ENCODE measurements at places on chromosomes 5 and 9. TPM values are rescaled to one million over a fixed set of nuclear protein-coding genes. Genes with fewer than 3 reads are reported as not detected.

GRCh38 chr9:129716091-129716490 lies 36.8 kb downstream of the PTGES start:
- no peaks in the 10 kb centered on the region for H3K27me3 ChIP-seq
- H3K27ac ChIP-seq: no peak overlapping the region
- H3K4me1 ChIP-seq: peaks cover 15% of the 10 kb centered on the region

DNA sequence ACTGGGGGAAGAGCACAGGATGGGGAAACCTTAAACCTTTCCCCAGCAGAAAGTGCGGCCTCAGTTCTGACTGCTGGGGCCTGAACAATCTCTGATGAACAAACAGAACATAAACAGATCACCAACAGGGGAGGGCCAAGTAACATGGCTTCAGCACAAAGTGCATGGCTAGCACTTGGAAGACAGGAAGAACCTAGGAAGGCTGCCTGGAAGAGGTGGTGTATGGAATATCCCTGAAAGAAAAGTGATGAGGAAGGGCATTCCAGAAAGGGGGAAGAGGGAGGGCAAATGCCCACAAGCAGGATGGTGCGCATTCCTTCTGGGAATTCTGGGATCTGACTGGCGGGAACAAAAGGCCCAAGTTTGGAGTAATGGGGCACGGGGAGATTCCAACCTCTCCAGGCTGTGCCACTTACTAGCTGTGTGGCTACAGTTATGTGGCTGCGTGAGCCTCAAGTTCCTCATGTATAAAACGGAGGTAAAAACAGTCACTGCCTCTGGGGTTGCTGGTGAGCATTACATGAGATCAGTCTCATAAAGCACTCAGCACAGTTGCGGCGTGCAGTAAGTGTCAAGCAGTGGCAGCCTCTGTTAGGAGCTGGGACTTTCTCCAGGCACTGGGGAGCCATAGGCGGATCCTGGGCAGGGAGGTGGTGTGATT lies 1.6 kb downstream of the PDGFRB start:
- no peaks in the 10 kb centered on the region for H3K36me3 ChIP-seq
- peaks cover 3% of the 10 kb centered on the region for H3K4me1 ChIP-seq
- DNase-seq: no peak
- H3K27me3 ChIP-seq: peaks cover 33% of the 10 kb centered on the region

GRCh38 chr9:112366591-112366990 lies 13.3 kb upstream of the HSDL2 start:
- no peaks in the 10 kb centered on the region for H3K27me3 ChIP-seq
- H3K36me3 ChIP-seq: peaks cover 7% of the 10 kb centered on the region
- DNase-seq: no peak
- H3K4me3 ChIP-seq: no peak overlapping the region
- no peak overlapping the region for H3K27ac ChIP-seq

DNA sequence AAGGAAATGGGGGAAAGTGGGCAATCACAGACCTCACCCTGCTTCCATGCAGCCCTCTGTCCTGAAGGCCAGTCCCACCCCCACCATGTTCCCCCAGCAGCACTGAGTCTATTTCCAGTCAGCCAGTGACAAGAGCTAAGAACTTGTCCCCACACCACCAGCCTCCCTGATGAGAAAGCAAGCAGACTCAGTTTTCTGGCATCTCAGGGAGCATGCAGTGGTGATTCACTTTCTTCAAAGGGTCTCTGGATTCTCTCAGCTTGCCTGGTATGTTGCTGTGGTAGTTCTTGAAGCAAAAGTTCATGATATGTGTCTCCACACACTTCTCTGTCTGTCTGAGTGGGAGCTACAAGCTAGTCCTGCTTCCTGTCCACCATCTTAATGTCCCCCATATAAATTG lies 799.9 kb upstream of the TYRP1 start:
- H3K27me3 ChIP-seq: no peaks in the 10 kb centered on the region
- H3K36me3 ChIP-seq: no peaks in the 10 kb centered on the region
- H3K4me3 ChIP-seq: no peak overlapping the region
- H3K27ac ChIP-seq: no peak overlapping the region

- no peaks in the 10 kb centered on the region for H3K4me1 ChIP-seq
- no peak overlapping the region for H3K4me3 ChIP-seq
- no peaks in the 10 kb centered on the region for H3K36me3 ChIP-seq
- H3K27ac ChIP-seq: no peak overlapping the region
- H3K27me3 ChIP-seq: no peaks in the 10 kb centered on the region
Observed at GRCh38 chr9:132365986-132366385, 11.2 kb upstream of the SETX start.

Gene PCDHGC4
- total RNA-seq: 3.0 TPM

Data from progenitor cell of endocrine pancreas (in vitro differentiated cells).